ENCODE measurements at places on chromosomes 5 and 9.

DNA sequence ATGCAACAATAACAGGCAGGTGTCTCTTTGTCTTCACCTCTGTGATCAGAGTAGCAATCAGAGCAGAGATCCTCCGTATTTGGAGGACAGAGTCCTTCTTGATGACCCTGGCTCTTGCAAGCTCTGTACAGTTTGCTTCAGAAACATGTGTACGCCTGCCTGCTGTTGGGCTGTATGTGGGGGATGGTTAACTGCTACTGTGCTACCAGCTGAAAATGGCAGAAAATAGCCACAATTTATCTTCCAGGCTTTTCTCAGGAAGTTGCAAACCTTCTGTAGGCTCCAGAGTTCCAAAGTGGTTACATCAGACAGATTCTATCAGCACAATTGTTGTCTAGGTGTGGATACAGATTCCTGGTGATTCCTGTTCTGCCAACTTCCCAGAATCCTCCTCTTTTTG lies 35.5 kb downstream of the DDX46 start:
- no peak for DNase-seq

GRCh38 chr9:136305804-136306203 lies 1.9 kb upstream of the CCDC187 start:
- no peak for DNase-seq

- no peak for DNase-seq
These were observed 472.1 kb upstream of the TNC start for GRCh38 chr9:115590011-115590410.

GRCh38 chr9:105158898-105159297 lies 85.6 kb upstream of the SLC44A1 start:
- no peak for DNase-seq

DNA sequence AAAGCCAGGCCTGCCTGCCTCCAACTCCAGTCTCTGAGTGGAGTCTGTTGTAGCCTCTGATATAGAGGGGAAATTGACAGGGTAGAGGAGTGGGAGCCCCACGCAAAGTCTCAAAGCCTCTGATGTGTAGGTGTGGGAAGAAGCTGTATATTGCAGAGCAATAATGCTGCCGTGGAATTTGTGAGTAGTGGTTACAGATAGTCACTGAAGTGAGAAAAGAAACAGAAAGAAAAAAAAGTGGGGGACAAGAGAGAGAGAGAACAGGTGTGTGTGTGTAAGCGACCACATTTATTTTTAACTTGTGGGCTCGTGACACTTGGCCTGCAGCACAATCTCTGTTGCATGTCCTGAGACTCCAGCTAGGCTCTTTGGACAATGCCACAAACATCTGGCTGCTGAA lies 227.8 kb downstream of the NSG2 start:
- no peak for DNase-seq

DNA sequence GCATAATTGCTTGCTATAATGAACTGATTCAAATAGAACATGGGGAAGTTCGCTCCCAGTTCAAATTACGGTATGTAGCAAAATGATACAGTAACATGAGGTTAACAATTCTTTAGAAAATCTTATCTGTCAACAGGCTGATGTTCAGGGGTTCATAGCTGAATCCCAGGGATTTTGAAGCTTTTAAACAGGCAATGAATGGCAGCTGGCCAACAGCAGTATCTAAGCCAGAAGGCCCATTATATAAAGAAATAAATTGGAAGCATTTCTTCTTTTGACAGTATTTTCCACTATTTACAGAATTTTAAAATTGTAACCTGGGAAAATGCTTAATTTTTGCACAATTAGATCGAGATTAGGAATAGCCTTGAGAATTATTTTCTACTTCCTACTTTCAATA lies 126.8 kb downstream of the PDE8B start:
- DNase-seq = no peak

Measured in T-helper 22 cell (primary cell).